ENCODE measurements at places on chromosomes 6 and 20.

- DNase-seq = no peak
These were observed 3.2 kb upstream of the RFPL4B start for GRCh38 chr6:112343977-112344376.

DNA sequence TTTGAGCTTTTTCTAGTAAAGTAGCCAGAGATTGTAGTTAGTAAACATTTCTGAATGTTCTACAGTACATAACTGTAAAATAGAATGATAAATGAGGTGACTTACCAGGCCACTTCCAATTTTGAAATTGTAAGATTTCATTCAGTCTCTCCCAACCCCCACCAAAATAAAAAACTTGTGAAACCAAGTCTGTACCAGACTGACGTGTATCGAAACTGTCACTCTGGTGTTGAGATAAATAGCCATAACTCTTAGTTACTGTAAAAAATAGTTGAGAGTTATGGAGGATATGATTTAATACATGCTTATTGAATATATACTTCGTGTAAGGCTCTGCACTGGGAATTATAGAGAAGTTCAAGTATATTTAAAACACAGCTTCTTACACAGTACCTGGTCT is 455.7 kb downstream of the PLCB1 start:
- no peak for DNase-seq

DNA sequence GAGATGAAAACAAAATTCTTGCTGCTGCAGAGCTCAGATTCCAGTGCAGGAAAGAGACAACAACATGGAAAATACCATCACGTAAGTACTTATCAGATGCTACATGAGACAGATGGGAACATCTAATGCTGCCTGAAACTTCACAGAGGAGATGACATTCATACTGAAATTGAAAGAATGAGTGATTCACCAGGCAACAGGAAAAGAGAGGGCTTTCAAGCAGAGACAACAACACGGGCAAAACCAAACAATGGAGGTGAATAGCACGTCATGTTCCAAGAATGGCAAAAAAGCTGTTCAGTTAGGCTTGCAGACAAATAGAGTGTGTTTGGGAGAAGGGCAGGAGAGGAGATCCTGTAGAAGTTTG is 39.3 kb downstream of the GTF2H5 start:
- no peak for DNase-seq

GRCh38 chr6:102204351-102204750 is 810.8 kb downstream of the GRIK2 start:
- no peak for DNase-seq

- no peak for DNase-seq
These were observed 47.7 kb downstream of the BANF2 start for GRCh38 chr20:17747431-17747846.
